ENCODE measurements at places on chromosomes 11 and 22.

- DNase-seq, result peak; percentile 61
Observed at GRCh38 chr22:30426388-30427353, 1.1 kb downstream of the MTFP1 start.

DNA sequence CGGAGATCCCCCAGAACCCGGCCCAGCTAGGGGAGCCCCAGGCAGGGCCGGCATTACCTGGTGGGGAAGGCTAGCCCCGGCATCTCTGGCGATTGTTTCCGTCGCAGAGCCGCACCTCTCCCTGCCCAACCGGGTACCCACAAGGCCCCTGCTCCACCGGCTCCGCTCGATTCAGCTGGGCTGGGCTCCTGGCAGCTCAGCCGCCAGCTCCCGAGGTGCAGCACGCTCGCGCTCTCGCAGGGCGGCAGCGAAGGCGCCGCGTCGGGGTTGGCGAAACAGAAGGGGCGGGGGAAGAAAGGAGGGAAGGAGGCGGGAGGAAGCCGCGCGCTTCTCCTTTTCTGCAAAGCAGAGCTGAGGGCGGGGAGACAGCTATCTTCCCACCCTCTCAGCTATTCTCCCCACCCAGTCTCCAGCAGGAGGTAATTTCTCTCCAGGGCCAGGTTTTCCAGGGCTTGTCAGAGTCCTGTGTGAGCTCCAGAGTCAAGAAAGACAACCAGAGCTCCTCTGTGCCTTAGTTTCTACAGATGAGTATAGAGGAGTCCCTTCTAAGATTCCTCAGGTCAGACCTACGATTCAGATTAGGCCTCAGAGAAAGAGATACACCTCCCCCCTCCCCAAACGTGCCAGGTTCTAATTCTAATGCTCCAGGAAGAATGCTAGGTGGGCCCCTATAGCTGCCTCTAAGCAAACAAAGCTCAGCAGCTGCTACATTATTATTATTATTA is 62.0 kb downstream of the PAK1 start:
- peak; percentile 73 for DNase-seq

DNA sequence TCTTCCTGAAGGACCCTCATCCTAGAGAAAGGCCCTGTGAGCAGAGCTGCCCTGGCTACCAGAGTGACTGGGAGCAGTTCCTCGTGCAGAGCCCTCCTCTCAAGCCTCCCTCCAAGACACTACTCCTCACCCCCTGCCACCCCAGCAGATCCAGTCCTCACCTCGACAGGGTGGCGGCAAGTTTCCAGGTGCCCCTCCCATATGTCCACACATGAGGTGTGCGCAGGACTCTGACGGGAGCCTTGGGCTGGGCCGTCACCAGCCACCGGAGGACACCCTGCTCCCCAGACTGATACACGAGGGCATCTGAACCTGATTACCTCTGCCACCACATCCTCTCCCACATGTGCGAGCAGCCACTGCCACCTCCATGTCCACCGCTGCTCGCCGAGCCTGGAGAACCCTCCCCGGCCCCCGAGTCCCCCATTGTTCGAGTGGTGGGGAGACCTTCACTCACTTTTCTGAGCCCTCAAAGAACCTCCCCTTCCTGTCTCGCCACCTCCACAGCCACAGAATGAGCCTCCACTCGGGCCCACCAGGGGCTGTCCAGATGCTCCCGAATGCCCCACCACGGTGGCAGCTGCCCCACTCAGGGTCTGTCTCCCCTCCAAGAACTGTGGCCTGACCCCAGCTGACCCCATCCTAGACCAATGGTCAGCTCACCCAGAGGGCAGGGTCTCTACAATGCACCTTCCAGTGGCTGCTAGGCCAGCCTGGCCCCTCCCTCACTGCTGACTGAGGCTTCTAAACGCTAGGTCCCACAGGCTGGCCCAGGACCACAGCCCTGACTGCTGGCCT is 62.5 kb downstream of the DGCR2 start:
- no peak for DNase-seq

- DNase-seq, result no peak
Observed at GRCh38 chr11:12731841-12732336, 57.7 kb downstream of the TEAD1 start.

DNA sequence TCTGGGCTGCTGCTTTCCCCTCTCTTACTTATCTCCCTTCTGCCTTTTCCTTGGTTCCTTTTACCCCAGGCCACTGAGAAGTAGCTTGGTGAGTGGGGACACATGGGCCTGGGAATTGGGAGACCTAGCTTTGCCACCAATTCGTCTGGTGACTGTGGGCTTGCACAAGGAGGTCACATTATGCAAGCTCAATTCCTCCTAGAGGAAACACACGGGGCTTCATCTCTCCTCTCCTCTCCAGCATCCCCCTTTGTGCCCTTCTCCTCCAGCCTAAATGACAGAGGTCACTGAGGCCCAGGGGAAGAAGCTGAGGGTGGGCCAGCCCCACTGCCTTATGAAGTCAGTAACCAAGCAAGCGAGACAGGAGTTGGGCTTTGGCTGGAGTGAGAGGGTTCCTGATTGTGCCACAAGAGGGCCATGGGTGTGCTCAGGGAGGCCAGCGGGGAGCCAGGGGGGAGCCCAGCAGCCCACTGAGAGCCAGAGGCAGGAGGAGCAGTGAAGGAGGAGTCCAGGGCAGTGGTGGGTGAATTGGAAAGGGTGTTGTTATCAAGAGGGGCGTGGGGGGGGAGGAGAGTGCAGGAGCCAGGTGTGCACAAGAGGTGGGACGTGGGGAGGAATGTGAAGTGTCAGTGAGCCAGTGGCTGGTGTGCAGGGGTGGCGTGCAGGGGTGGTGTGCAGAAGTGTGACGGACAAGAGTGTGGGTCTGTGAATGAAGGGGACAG is 2.0 kb downstream of the CLCF1 start:
- DNase-seq, result no peak

Data from activated naive CD4-positive, alpha-beta T cell (primary cell).